HS-27A (cell line): ENCODE measurements at places on chromosomes 3 and 15.
A peak's percentile ranks its signal among the peaks of the same experiment; 100 is the strongest.

GRCh38 chr3:69462826-69463100 is 76.9 kb upstream of the FRMD4B start:
- DNase-seq = no peak

DNA sequence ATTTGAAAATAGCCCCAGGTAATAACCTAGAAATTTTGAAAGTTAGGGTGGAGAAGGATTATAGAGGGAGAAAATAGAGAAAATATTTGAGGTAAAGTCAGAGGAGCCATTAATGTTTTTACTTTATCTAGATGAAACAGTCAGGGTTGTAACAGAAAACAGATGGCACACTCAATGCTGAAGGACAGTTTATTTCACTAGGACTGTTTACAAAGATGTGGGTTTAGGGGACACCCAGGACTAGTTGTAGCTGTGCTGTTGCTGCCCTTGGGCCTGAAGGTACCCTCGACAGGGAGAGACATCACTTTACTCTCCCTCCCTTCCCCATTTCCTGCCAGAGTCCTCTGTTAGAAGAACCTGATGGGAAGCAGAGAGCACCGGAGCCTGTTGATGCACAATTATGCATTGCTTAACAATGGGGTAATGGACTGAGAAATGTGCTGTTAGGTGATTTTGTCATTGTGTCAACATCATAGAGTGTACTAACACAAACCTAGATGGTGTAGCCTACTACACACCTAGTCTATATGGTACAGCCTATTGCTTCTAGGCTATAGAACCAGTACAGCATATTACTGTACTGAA is 103.8 kb downstream of the GALK2 start:
- no peak for DNase-seq

- DNase-seq = no peak
Observed at GRCh38 chr3:159629329-159630084, 359.1 kb upstream of the IL12A start.

DNA sequence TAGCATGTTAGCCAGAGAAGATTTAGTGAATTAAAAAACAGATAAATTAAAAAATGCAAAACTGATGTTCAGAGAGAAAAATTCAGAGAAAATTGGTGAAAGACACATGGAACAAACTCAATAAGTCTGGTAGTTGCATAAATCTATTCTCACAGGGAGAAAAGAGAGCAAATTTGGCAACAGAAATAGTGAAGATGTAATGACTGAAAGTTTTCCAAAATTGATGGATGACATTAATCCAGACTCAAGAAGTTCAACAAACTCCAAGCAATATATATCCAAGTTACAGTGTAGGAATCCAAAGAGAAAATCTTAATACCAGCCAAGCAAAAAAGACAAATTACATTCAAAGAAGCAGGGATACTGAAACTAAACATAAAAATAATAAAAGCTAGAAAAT is 302.7 kb upstream of the ARPP21 start:
- no peak for DNase-seq

DNA sequence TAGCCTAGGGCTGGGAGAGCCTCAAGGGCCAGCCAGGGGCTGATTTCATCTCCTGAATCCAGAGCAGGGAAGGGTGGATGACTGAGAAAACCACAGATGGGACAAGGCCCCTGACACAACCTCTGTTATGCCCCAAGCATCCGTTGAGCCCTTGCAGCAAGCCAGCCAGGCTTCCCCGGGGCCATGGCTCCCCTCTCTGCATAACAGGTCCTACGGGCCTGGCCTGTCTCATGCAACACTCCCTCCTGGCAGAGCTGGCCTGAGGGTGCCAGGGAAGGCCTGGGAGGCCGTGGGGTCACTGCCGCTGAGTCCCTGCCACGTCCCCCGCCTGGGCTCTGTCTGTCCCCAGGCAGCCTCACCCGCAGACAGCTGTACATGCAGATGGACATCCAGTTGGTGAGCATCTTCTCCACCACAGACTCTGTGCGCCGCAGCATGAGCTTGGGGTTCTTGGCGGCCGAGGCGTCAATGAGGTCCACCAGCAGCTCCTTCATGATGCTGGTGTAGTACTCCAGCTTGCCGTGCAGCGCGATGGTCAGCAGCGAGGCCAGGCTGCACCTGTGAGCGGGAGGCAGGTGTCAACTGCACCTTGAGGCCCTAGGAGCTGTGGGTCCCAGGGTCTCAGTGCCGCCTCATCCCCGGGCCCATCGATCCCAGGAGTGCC is 22.1 kb downstream of the H1-8 start:
- no peak for DNase-seq

DNA sequence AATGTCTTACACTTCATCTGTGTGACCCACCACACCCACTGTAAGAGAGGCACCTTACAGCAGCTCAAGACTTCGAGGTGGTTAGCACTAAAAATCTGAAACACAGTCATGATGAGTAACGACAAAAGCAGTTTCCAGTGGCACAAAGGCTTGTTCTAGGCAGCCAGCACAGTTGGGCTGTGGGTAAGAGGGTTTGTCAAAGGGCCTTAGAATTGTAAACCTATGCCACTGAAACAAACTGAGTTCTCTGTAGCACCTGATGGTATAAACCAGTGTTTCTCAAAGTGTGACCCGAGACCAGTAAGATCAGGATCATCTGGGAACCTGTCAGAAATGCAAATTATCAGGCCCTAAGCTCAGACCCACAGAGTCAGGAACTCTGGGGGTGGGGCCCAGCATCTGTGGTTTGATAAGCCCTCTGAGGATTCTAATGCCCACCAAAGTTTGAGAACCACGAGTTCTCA is 36.5 kb downstream of the DAPK2 start:
- DNase-seq = peak; percentile 29
